Esophagus mucosa (tissue), 1 donor: ENCODE measurements at places on chromosomes 7 and 10. TPM values are rescaled to one million over a fixed set of nuclear protein-coding genes. Genes with fewer than 3 reads are reported as not detected.

GRCh38 chr10:34520084-34520483 is 295.0 kb downstream of the PARD3 start:
- peak; percentile 98 for ATAC-seq

DNA sequence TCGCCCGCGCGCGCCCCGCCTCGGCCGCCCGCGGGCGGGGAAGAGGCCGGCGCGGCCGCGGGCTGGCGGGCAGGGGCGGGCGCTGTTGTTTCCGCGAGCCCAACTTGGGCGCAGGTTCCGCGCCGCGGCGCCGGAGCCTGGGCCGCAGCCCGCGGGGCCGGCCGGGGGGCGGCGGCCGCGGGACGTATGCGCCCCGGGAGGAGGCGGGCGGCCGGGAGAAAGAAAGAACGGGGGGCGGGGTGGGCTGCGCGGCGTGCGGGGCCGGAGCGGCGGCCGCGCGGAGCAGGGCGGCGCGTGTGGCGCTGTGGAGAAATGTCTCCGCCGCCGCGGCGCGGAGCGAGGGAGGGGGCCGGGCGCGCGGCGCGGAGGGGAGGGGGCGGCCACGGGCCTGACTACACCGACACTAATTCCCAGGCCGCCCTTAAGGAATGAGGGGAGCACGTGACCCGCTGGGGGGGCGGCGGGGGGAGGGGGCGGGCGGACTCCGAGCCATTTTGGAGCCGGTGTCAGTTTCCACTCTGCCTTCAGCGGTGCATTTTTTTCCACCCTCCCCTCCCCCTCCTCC is at the start of gene BMI1:
BMI1 (plus strand) TSS at position 509 of the 565 bp plus-strand sequence. CDS start 5,351 bp downstream, outside the sequence.
- ATAC-seq = peak; percentile 67

GRCh38 chr10:91061608-91062007 is 140.7 kb upstream of the ANKRD1 start:
- no peak for ATAC-seq

DNA sequence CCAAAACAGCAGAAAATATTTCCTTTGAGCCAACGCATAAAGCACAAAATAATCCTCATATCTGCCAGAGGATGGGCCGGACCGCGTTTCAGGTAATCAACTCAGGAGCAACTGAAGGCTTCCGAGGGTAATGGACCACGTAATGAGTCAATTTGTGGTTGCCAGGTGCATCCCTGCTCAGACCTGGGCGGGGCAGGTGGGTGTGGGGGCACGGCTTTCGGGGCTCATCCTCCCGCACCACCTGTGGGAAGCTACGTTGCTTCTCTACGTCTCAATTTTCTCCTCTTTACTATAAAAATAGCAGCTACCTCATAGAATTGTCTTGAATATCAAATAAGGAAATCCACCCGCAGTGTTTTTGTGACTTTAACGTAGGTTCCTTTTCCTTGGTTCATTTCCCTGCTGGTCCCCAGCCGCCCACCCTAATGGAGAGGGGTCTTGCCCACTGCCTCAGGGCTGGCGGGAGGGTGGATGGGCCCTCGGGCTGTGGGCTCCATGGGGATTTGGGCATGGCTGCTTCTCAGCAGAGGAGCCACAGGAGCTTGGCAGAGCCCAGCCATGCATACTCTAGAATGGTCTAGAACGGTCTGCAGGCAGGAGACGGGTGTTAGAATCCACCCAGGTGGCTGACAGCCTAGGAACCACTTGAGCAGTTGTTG is 324.7 kb downstream of the ADARB2 start:
- no peak for ATAC-seq

GRCh38 chr7:33463131-33463530 is 333.8 kb downstream of the BBS9 start:
- no peak for ATAC-seq

GRCh38 chr10:6165221-6165725 is 37.5 kb upstream of the PFKFB3 start:
- ATAC-seq = no peak

- ATAC-seq = no peak
Measured at GRCh38 chr7:125057963-125058362, 128.3 kb upstream of the POT1 start.

DNA sequence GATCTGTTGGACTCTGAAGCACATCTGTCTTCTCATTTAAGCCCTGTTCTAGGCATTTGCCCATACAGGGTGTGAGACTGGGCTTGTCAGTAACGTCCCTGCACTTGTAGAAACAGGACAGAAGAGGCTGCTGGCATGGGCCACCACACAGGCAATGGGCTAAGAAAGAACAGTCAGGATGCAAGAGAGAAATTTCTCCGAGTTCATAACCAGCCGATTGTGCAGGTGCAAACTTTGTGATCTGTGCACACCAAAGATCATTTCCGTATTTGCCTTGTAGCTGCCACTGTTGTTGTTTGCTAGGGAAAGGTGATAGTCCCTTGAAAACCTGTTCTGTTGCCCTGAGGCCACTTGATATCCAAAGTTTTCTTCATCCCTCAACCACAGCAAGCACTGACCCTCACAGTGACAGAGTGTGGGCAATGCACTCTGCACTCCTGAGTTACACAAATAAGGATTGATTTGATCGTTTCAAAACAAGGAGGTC is 20.3 kb downstream of the KLF6 start:
- peak; percentile 59 for ATAC-seq

- ATAC-seq = no peak
Measured at GRCh38 chr10:112512294-112512693, 65.3 kb downstream of the VTI1A start.

The IL2RA gene
- 1.4 TPM for total RNA-seq

The FAM237B gene
- not detected for total RNA-seq
